ENCODE measurements at places on chromosomes 7 and 10.

- no peak for DNase-seq
Measured at GRCh38 chr7:127667017-127667670, 15.2 kb downstream of the SND1 start.

GRCh38 chr10:131337741-131338140 is 26.2 kb upstream of the TCERG1L start:
- no peak for DNase-seq

GRCh38 chr10:21238717-21239116 is 286.8 kb downstream of the SKIDA1 start:
- DNase-seq = no peak

DNA sequence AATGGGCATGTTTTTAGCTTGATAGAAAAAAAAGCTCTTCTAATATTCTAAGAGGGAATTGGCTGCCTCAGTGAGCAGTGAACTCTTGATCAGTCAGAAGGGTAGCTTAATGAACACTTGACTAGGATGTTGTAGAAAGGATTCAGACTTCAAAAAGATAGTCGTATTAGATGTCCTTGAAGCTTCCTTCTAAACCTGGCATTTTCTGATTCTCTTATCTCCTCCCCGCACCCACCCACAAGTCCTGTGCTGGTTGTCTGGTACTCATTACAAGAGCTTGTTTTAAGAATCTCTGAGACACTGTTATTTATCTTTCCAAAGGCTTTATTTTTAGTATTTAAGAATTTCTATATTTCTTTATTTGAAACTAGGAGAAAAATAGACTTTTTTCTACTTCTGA is 7.4 kb upstream of the SMIM30 start:
- no peak for DNase-seq

GRCh38 chr10:12448340-12448728 is 99.0 kb downstream of the CAMK1D start:
- DNase-seq = no peak

- DNase-seq = no peak
Measured at GRCh38 chr10:851901-852300, 79.6 kb downstream of the LARP4B start.
